Naive thymus-derived CD8-positive, alpha-beta T cell (primary cell): ENCODE measurements at places on chromosomes 6 and 20.

GRCh38 chr6:165877773-165878172 lies 214.7 kb upstream of the PDE10A start:
- H3K27me3 ChIP-seq: peaks cover 20% of the 10 kb centered on the region
- no peaks in the 10 kb centered on the region for H3K36me3 ChIP-seq
- DNase-seq: no peak
- H3K4me1 ChIP-seq: no peaks in the 10 kb centered on the region

- H3K4me3 ChIP-seq: peak overlapping the region; percentile 64
- peaks cover 20% of the 10 kb centered on the region for H3K4me1 ChIP-seq
- DNase-seq: peak; percentile 67
- no peaks in the 10 kb centered on the region for H3K36me3 ChIP-seq
- H3K27me3 ChIP-seq: no peaks in the 10 kb centered on the region
Measured at GRCh38 chr20:18805881-18806280, 7.7 kb upstream of the SCP2D1 start.

DNA sequence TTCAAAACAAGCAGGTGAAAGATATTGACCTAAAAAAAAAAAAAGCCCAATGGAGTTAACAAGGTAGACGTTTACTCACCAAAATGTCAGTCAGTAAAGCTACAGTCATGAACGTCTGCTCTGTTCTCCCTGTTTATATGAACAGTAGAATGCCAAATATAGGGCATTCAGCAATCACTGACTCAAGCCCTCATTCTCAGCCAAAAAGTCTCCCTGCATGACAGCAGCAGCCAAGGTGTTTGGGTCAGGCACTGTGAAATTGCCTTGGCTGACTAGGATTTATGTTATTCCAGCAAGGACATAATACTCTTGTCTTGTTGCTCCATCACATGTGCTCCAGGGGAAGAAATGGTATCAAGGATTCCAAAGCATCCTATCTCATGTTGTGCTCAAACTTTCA lies 194.7 kb upstream of the RSPO3 start:
- no peaks in the 10 kb centered on the region for H3K36me3 ChIP-seq
- no peak for DNase-seq
- no peak overlapping the region for H3K27ac ChIP-seq
- peaks cover 1% of the 10 kb centered on the region for H3K27me3 ChIP-seq
- no peak overlapping the region for H3K4me3 ChIP-seq

- H3K4me1 ChIP-seq: peaks cover 18% of the 10 kb centered on the region
- no peak for DNase-seq
- no peak overlapping the region for H3K4me3 ChIP-seq
Measured at GRCh38 chr20:53390770-53391169, 202.9 kb downstream of the ZNF217 start.

GRCh38 chr20:51484141-51484815 lies 58.2 kb downstream of the NFATC2 start:
- DNase-seq: no peak
- no peak overlapping the region for H3K4me3 ChIP-seq
- peaks cover 10% of the 10 kb centered on the region for H3K36me3 ChIP-seq
- H3K27me3 ChIP-seq: no peaks in the 10 kb centered on the region
- H3K4me1 ChIP-seq: peaks cover 66% of the 10 kb centered on the region

DNA sequence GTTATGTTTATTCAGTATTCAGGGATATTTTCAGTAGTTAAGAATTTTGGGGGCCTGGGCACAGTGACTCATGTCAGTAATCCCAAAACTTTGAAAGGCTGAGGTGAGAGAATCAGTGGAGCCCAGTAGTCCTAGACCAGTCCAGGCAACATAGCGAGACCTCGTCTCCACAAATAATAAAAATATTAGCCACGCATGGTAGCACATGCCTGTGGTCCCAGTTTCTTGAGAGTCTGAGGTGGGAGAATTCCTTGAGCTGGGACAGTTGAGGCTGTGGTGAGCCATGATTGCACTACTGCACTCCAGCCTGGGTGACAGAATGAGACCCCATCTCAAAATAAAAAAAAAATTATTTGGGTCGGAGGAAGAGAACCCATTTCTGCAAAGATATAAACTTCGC lies 20.3 kb downstream of the ADGRG6 start:
- H3K4me3 ChIP-seq: no peak overlapping the region
- no peak overlapping the region for H3K27ac ChIP-seq
- no peaks in the 10 kb centered on the region for H3K36me3 ChIP-seq
- no peak for DNase-seq

- H3K27me3 ChIP-seq: no peaks in the 10 kb centered on the region
- H3K27ac ChIP-seq: no peak overlapping the region
Measured at GRCh38 chr6:73610444-73611275, 43.1 kb downstream of the SLC17A5 start.

DNA sequence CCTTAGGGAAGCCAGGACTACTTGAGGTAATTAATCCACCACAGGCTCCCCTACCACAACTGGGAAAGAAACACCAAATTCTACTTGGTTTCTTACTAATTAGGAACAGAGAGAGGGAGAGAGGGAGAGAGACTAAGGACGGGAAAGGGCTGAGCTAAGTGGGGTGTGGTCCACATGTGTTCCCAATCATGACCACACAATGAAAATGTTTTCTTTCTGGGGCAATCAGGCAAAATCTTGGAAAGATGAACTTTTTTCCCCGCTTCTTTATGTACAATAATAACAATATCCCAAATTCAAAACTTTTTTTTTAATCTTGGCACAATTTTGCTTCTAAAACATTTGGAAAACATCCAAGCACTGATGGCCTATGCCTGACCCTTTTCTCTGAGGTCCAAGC lies 734.4 kb downstream of the MAFB start:
- H3K27me3 ChIP-seq: peaks cover 8% of the 10 kb centered on the region
- DNase-seq: no peak
- no peaks in the 10 kb centered on the region for H3K36me3 ChIP-seq

DNA sequence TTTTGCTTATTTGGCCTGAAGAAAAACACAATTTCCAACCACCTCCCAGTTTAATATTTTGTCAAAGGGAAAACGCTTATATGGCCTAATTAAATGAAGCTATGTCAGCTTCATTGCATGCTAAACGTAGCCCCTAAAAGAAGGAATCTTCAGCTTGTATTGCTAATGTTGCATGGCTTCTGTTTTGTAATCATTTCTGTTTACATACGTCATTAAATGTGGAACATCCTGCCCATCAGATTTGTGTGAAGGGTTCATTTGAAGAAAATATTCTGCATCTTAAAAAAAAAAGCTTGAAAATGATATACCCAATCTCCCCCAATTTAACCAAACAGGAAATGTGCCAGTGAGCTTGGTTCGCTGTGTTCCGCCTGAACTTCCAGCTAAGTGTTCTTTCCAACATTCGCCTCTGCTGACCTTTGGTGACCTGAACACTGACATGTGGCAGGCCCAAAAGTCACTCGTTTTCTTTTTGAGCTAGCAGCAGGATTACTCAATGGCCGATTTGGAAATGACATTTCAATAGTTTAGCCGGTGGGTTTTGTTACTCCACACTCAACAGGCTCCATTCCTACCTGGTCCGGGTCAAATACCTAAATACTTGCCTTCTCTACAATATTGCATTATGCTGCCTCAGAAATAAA lies 12.7 kb upstream of the SIRT5 start:
- peaks cover 5% of the 10 kb centered on the region for H3K27me3 ChIP-seq
- no peak for DNase-seq
- peaks cover 5% of the 10 kb centered on the region for H3K4me1 ChIP-seq

DNA sequence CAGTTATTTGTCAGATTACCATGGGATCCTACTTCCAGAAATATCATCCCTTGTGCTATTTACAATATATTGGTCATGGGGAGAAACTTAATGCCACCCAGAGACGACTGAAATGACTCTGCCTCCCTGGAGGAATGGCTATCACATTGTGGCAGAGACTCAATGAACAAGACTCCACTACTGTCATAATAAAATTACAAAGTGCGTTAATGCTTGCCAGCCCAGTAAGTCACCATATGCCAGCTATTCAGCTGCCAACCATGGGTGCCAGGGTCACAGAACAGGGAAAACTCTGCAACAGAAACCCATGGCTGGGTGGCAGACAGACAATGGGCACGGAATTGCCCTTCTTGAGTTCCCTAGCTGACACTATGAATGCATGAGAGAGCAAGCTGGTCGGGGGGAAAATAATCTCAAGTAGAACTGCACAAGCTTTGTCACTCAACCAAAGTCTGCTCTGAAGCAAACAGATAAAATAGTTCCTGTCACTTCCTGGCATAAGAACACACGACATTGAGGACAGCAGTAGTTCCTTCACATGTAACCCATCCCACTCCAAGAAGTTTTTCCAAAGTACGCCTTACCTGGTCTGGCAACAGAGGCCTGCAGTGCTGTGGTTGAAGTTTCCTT lies 32.1 kb downstream of the TP53INP2 start:
- no peaks in the 10 kb centered on the region for H3K27me3 ChIP-seq
- H3K36me3 ChIP-seq: peaks cover 42% of the 10 kb centered on the region
- no peaks in the 10 kb centered on the region for H3K4me1 ChIP-seq
- no peak overlapping the region for H3K4me3 ChIP-seq

DNA sequence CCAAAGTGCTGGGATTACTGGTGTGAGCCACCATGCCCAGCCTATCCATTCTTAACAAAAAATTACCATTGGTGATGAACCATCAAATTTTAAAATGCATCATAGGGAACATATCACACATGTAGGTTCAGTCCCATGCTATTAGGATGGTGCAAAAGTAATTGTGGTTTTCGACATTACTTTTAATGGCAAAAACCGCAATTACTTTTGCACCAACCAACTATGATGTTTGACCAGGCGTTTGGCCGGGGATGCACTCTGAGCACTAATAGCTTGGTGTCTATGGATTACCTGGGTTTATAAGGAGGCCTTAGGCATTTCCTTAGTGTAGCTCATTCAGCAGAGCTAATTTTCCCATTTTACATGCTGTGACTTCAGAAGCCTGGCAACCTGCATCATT lies 246.5 kb upstream of the SUPT3H start:
- H3K27ac ChIP-seq: no peak overlapping the region
- no peak for DNase-seq
- no peaks in the 10 kb centered on the region for H3K27me3 ChIP-seq
- no peak overlapping the region for H3K4me3 ChIP-seq
- H3K36me3 ChIP-seq: no peaks in the 10 kb centered on the region
- H3K4me1 ChIP-seq: peaks cover 18% of the 10 kb centered on the region

DNA sequence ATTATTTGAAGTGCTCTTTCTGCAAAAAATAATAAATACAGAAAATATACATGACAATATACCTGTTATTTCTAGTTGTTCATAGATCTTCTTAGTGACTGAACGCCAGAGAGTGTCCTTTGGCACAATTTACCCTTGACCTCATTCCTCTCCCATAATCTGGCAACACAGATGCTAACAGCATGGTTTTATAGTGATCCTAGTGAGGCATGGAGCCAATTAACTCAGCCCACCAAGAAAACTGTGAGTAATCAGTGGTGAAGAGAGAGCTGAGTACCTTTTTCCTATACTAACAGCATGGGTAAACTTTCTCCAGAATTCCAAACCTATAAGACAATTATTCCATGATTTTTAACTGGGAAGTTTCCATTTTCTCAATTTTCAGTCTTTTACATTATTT lies 61.0 kb downstream of the VGLL2 start:
- H3K4me3 ChIP-seq: no peak overlapping the region
- no peak for DNase-seq
- H3K27ac ChIP-seq: no peak overlapping the region
- H3K27me3 ChIP-seq: peaks cover 15% of the 10 kb centered on the region
- H3K4me1 ChIP-seq: no peaks in the 10 kb centered on the region

DNA sequence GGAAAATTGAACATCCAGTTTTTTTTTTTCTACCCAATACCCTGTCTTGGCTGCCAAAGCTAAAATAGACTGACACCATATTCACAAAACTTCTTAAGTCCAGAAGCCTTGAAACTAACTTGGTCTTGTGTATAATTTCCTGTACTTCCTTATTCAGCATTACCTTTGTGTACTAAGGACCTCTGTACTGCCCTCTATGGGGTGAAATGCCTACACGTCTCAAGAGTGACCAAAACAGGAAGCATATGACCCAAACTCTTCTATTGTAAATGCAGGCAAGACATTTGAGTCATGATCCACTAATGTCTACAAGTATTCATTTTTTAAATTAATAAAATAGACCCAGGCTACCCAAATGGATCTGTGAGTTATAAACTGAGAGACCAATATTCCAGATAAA lies 50.4 kb downstream of the HMGCLL1 start:
- H3K27ac ChIP-seq: no peak overlapping the region
- H3K4me3 ChIP-seq: no peak overlapping the region
- DNase-seq: no peak
- no peaks in the 10 kb centered on the region for H3K27me3 ChIP-seq

DNA sequence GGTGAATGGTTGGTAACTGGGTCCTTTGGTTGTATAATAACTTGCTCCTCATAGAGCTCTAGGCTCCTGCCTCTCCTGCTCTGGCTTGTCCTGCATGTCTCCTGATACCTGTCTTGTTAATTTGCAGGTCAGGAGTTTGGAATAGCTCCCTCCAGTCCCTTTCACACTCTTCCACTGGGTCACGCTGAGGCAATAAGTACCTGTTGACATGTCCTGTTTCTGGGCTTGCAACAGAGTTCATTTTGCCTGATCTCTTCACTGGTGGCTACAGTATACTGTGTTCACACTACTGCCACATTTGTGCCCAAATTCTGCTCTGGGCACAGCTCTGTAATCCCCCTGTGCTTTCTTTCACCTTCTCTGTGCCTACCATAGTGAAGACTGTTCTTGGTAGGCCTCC lies 25.4 kb upstream of the C20orf144 start:
- H3K27me3 ChIP-seq: no peaks in the 10 kb centered on the region
- H3K4me3 ChIP-seq: no peak overlapping the region
- no peak overlapping the region for H3K27ac ChIP-seq
- H3K36me3 ChIP-seq: no peaks in the 10 kb centered on the region

DNA sequence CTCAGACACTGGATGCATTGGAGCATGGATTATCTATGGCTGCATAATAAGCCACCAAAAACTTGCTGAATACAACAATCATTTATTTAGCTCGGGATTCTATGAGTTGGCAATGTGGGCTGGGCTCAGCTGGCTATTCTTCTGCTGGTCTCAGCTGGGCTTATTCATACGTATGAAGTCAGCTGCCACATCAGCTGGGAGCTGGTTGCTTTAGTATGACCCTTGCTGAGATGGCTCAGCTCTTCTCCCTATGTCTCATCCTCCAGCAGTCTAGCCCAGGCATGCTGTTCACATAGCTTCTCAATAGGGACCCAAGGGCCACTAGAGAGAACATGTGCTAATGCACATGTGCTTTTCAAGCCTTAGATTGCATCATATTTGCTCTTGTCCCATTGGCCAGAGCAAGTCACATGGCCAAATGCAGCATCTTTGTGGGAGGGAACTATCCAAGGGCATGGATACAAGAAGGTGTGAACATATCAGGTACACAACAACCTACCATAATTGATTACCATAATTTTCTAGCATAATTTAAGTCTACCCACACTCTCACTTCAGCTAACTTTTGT lies 444.6 kb downstream of the KIF16B start:
- H3K4me1 ChIP-seq: no peaks in the 10 kb centered on the region
- DNase-seq: no peak
- H3K27me3 ChIP-seq: no peaks in the 10 kb centered on the region

DNA sequence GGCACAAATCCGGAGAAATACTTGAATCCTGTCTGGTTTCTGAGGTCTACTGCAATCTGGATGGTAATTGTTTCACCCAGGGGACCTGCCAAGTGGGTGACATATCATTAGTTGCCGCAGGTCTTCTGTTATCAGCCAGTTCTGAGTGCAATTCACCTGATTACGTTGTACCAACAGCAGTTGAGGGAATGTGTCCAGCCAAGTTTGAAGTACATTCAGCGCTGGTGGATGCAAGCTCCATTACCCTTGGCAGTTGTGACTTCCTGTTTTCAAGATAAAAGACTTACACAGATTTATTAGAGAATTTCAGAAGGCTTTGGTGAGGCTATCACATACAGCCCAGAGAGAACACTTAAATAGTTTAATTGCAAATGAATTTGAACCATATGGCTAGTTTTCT lies 42.8 kb downstream of the FNDC1 start:
- H3K27ac ChIP-seq: no peak overlapping the region
- DNase-seq: no peak
- H3K36me3 ChIP-seq: no peaks in the 10 kb centered on the region
- no peak overlapping the region for H3K4me3 ChIP-seq
